ENCODE measurements at places on chromosomes 2 and 18. TPM values are rescaled to one million over a fixed set of nuclear protein-coding genes. Genes with fewer than 3 reads are reported as not detected.

Gene RTP5
- total RNA-seq = not detected

Gene CHCHD5
- 22.8 TPM for total RNA-seq

Gene COLEC11
- total RNA-seq = 2.5 TPM

Gene BCL2
- total RNA-seq = 0.42 TPM

Gene CHST9
- total RNA-seq = 7.5 TPM

Gene UPP2
- total RNA-seq = not detected

Gene POTEF
- total RNA-seq = 1.9 TPM

Gene STRADB
- 66.6 TPM for total RNA-seq

Gene ATOH8
- total RNA-seq = 0.13 TPM

Gene PAX8
- total RNA-seq = 1.5 TPM

Gene LHCGR
- total RNA-seq = not detected

Gene ALPG
- total RNA-seq = not detected

Gene TDRD15
- 0.29 TPM for total RNA-seq

Gene ACMSD
- total RNA-seq = not detected

Gene RTKN
- total RNA-seq = 107 TPM

Gene OR6B3
- total RNA-seq = not detected

Gene RAB6C
- not detected for total RNA-seq

Gene SNED1
- 0.15 TPM for total RNA-seq

Gene EHD3
- 0.70 TPM for total RNA-seq

Gene TTN
- under 0.01 TPM for total RNA-seq

Gene CFAP65
- total RNA-seq = not detected
